ENCODE measurements at places on chromosomes 6 and 20.
A peak's percentile ranks its signal among the peaks of the same experiment; 100 is the strongest.

GRCh38 chr20:8673116-8673515 lies 395.8 kb upstream of the PLCB4 start:
- DNase-seq = no peak

- no peak for DNase-seq
These were observed 125.0 kb upstream of the LGSN start for GRCh38 chr6:63444768-63445167.

DNA sequence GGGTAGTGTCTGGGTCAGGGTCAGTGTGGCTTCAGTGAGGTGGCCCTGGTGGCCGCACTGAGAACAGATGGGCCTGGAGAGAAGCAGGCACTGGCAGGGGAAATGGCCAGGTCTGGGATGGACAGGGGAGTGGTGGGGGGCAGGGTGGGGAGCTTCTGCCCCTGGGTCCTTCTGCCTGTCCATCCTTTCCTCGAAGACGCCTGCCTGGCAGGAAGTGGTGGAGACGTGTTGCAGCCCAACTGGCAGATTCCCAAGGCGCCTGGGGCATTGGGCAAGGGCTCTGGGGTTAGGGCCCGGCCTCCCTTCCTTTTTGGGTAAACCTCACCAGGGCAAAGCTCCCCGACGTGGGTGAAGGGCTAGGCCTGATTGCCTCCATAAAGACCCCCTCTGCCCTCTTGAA lies 10.4 kb downstream of the SRC start:
- no peak for DNase-seq

DNA sequence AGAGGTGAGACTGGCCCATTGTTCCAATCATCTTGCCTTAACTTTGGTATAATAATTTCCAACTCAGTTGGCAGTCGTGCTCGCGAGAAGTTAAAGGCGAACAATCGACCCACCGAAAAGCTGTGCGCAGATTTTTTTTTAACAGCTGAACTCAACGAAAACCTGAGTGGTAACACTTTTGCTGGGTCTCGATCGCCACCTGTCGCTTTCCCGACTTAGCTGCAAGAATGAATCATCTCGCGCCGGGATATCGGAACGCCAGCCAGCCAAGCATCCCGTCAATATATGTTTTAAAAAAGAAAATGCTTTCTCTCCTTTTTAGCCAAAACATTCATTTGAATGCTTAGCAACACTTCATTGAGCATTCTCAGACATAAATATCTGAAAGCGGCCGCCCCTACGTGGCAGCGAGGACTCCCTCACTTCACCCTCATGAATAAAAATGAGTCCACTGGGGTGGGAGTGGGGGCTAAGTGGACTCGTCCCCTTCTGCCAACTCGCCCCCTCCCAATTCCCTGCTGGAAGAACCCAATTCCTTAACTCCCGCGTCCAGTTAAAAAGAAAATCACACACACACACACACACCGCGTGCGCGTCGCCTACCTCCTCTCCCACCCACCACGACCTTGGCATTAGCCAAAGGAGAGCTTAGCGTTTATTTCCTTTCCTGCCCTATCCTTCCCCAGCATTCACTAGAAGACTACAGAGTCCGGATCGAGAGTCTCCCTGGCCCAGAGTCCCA lies 1.5 kb downstream of the COL12A1 start:
- DNase-seq = peak; percentile 70

DNA sequence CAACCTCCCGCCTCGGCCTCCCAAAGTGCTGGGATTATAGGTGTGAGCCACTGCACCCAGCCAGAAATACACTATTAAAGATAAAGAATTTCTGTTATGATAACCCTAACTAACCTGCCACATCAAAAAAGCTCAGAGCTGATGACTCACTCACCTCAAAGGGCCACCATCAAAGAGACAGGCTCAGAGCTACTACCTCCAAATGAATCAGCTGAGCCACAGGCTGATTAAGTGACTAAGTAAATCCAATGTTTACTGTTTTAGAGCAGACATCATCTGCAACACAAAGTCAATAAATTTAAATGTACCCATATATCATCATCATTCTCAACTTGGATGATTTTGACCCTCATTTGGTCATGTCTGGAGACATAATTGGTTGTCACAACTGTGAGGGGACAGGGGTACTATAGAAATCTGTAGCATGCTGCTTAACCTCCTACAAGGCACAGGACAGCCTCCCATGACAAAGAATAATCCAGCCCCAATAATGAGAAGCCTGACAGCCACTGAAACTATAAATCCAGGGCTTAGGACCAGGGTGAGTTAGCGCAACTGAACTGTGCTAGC lies 106.5 kb downstream of the ATP9A start:
- no peak for DNase-seq

Data from NCI-H1048 (cell line).